ENCODE measurements at places on chromosomes 5 and 9. TPM values are rescaled to one million over a fixed set of nuclear protein-coding genes. Genes with fewer than 3 reads are reported as not detected.

DNA sequence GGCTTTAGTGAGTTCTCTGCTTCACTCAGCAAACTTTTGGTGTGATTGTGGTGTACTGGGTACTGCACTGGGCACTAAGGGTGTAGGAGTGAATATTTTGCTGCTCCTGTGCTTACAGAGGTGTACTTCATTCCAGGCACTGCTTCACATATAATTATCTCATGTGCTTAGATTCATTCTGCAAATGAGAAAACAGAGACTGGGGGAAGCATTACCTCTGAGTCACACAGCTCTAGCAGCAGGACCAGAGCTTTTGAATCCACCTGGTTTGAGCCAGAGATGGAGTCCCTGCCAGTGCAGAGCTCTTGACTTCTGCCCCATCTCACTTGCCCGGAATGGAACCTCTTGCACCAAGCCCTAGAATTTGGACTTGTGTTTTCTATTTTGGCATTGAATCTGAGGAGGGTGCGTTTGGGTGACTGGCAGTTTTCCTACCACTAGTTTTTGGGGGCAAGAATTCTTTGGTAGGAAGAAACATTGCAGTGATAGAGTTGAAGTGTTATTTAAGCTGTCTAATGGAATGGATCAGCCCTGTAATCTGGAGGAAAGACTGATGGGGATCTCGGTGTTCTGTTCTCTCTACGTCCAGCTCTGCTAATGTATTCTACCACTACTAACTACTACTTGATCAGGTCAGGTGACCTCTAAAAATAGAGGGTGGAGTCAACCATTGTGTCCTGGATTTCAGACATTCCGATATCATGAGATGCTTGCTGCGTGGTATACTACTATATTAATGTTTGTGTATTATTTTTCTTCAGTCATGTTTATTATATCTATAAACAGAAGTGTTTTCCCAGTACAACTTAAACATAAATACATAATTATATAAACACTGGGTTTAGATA is 2.5 kb downstream of the ARHGAP26 start:
- DNase-seq, result no peak
- peaks cover 2% of the 10 kb centered on the region for H3K4me1 ChIP-seq
- H3K27me3 ChIP-seq, result peaks cover 7% of the 10 kb centered on the region
- H3K27ac ChIP-seq, result no peak overlapping the region
- no peak overlapping the region for H3K4me3 ChIP-seq

- peak; percentile 68 for DNase-seq
- H3K4me3 ChIP-seq, result peak overlapping the region; percentile 20
- peaks cover 7% of the 10 kb centered on the region for H3K27me3 ChIP-seq
- H3K27ac ChIP-seq, result peak overlapping the region; percentile 68
These were observed 2.5 kb upstream of the NRARP start for GRCh38 chr9:137304383-137305059.

- no peak overlapping the region for H3K27ac ChIP-seq
- H3K27me3 ChIP-seq, result peaks cover 6% of the 10 kb centered on the region
- peaks cover under 1% of the 10 kb centered on the region for H3K36me3 ChIP-seq
These were observed 49.8 kb downstream of the PRRT1B start for GRCh38 chr9:131594906-131595665.

- H3K27ac ChIP-seq, result no peak overlapping the region
- no peak overlapping the region for H3K4me3 ChIP-seq
- no peaks in the 10 kb centered on the region for H3K27me3 ChIP-seq
- H3K36me3 ChIP-seq, result no peaks in the 10 kb centered on the region
- H3K4me1 ChIP-seq, result no peaks in the 10 kb centered on the region
These were observed 441.4 kb downstream of the SH3GL2 start for GRCh38 chr9:18020121-18020745.

The PRUNE2 gene
- 63.8 TPM for total RNA-seq

DNA sequence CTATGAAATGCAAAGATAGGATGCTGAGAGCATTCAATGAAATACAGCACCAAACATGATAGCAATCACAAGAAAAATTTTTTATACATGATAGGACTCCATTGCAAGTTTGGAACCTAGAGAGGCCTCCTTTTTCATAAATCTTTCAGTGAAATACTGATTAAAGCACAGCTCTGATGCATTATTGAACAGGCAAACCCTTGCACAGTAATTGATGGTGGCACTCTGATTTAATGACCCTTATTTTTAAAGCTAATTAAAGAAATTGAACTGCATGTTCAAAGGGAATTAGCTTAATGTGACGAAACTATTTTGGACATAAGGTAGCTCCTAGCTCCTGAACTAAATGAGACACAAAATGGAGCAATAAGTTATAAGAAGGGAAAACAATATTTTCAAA is 44.6 kb downstream of the MPDZ start:
- no peaks in the 10 kb centered on the region for H3K36me3 ChIP-seq
- H3K27ac ChIP-seq, result no peak overlapping the region
- H3K27me3 ChIP-seq, result peaks cover 3% of the 10 kb centered on the region
- no peak overlapping the region for H3K4me3 ChIP-seq
- no peak for DNase-seq
- H3K4me1 ChIP-seq, result peaks cover 5% of the 10 kb centered on the region

- peaks cover 5% of the 10 kb centered on the region for H3K36me3 ChIP-seq
- DNase-seq, result peak; percentile 29
- no peak overlapping the region for H3K4me3 ChIP-seq
- H3K4me1 ChIP-seq, result peaks cover 3% of the 10 kb centered on the region
- H3K27me3 ChIP-seq, result peaks cover 4% of the 10 kb centered on the region
These were observed 14.9 kb downstream of the COL5A1 start for GRCh38 chr9:134656334-134657006.

The TMEM174 gene
- total RNA-seq, result not detected

DNA sequence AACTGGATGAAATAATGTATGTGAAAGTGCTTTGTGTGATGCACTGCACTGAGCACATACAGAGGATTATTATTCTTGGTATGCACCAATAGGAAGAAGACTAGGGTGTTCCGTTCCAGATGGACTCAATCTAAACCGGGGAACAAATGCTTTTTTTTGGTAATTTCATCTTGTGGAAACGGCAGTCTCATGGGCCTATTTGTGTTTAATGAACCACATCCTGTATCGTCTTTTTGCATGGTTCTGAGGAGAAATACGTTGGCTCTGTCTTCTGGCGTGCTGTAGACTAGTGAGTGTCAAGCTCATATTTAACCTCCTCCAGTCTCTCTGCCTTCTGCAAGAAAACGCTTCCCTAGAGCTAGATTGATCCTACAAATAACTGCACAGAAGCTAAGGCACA is 30.0 kb downstream of the TRIM32 start:
- H3K36me3 ChIP-seq, result no peaks in the 10 kb centered on the region
- peaks cover 5% of the 10 kb centered on the region for H3K4me1 ChIP-seq
- no peak overlapping the region for H3K4me3 ChIP-seq

DNA sequence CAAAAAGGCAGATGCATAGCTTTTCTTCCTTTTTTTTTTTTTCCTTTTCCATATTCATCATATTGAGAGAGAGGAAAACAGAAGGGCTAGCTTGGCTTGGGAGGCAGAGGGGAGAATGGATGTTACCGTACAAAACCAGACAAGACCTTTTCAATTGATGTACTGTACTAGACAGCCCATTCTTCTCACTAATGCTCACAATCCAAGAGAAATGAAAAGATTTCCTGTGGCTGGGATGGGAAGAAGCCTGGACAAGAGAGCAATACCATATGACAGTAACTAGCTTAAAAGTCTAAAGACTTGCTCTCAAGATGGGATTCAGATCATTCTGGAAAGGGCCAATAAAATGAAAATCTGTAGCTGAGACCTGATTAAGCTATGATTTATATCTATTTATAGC is 3.4 kb downstream of the CEMIP2 start:
- peak overlapping the region; percentile 84 for H3K4me3 ChIP-seq
- H3K27ac ChIP-seq, result peak overlapping the region; percentile 69
- H3K27me3 ChIP-seq, result peaks cover 9% of the 10 kb centered on the region
- DNase-seq, result no peak
- peaks cover 38% of the 10 kb centered on the region for H3K4me1 ChIP-seq

DNA sequence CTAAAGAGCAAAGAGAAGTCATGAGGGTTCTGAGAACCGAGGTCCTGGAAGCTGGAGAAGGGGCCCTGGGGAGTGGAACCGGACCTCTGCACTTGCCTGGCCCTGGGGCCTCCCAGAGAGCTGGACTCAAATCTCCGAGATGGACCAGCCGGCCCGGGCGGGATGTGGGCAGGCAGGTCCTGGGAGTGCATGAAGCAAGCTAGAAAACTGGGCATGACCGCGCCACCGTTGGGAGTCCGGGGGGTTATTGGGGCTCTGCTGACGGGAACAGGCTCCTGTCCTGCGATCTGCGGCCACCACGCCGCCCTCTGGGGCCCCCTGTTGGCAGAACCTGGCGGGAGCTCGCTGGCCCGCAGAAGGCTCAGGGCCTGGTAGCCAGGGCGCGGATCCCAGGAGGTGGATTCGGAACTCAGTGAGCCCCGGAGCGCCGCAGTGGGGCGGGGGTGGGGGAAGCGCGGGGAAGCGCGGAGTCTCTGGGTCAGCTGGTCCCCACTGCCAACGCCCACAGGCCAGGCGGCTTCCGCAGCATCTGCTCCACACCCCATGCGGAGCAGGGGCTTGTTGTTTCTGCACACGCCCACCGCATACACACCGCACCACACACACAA is 150.6 kb downstream of the ERCC6L2 start:
- H3K4me3 ChIP-seq, result peak overlapping the region; percentile 58
- no peaks in the 10 kb centered on the region for H3K36me3 ChIP-seq
- peaks cover 17% of the 10 kb centered on the region for H3K4me1 ChIP-seq
- H3K27me3 ChIP-seq, result peaks cover 12% of the 10 kb centered on the region
- H3K27ac ChIP-seq, result peak overlapping the region; percentile 6

DNA sequence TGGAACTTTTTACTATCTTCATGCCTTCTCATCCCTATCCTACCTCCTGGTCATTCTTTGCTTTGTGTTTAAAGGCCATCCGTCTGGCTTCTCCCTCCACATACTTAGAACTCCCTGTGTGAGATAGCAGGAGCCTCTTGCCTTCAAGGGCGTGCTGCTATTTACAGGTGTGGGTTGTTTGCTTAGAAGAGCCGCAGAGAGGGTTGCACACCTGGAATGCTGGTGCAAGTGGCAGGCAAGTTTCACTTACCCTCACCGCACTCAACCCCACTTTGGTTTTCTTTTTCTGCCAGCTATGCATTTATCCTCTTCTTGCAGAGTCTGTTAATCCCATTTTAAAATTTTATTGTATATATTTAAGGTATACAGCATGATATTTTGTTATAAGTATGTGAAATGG is 12.6 kb downstream of the SKP2 start:
- no peaks in the 10 kb centered on the region for H3K27me3 ChIP-seq
- DNase-seq, result no peak
- H3K27ac ChIP-seq, result no peak overlapping the region
- H3K36me3 ChIP-seq, result peaks cover 7% of the 10 kb centered on the region
- H3K4me3 ChIP-seq, result no peak overlapping the region
- peaks cover 9% of the 10 kb centered on the region for H3K4me1 ChIP-seq

GRCh38 chr9:3842839-3843238 is 317.0 kb upstream of the RFX3 start:
- H3K27ac ChIP-seq, result no peak overlapping the region
- no peaks in the 10 kb centered on the region for H3K4me1 ChIP-seq
- no peak for DNase-seq
- no peaks in the 10 kb centered on the region for H3K27me3 ChIP-seq
- H3K36me3 ChIP-seq, result no peaks in the 10 kb centered on the region

DNA sequence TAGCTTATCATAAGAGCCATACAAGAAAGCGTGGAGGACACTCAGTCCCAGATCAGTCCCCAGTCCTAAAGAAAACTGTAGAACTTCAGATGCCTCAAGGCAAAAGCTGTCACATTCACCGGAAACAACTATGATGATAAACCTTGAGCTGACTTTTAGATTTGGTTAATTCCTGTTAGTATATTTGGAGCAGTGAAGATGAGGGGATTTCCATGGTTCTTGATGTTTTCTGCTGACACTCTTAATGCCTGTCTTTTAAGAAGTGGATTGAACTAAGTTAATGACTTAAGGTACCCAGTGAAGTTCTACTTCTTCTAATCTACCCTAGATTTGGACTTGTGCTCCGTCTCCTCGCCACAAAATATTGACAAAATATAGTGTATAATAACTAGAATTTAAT is 355.0 kb downstream of the EBF1 start:
- peaks cover 5% of the 10 kb centered on the region for H3K27me3 ChIP-seq
- no peak overlapping the region for H3K27ac ChIP-seq
- peaks cover 21% of the 10 kb centered on the region for H3K4me1 ChIP-seq

DNA sequence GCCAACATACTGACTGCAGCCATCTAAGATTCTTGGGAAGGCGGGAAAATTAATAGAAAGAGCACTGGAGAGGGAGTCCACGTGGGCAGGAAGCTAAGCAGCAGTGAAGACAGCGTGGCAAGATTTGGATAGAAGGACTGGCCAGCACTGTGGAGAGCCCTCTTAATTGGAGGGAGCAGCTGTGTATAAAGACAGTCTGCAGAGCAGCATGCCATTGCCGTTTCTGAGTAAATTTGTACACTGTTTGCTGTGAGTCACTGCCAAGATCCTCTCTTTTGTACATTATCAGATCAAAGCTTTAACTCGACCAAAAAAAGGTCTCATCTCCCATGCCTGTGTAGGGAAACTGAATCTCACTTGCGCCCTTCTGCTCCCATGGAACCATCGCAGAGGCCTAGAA is 45.3 kb downstream of the INSYN2B start:
- H3K4me1 ChIP-seq, result no peaks in the 10 kb centered on the region
- no peak for DNase-seq
- H3K27me3 ChIP-seq, result peaks cover 3% of the 10 kb centered on the region
- no peak overlapping the region for H3K27ac ChIP-seq
- H3K4me3 ChIP-seq, result no peak overlapping the region

GRCh38 chr9:89579741-89580385 is 24.9 kb upstream of the GADD45G start:
- H3K4me3 ChIP-seq, result no peak overlapping the region
- peaks cover 11% of the 10 kb centered on the region for H3K36me3 ChIP-seq
- DNase-seq, result no peak
- H3K4me1 ChIP-seq, result no peaks in the 10 kb centered on the region
- H3K27me3 ChIP-seq, result peaks cover 4% of the 10 kb centered on the region

The F2R gene
- 59.3 TPM for total RNA-seq

DNA sequence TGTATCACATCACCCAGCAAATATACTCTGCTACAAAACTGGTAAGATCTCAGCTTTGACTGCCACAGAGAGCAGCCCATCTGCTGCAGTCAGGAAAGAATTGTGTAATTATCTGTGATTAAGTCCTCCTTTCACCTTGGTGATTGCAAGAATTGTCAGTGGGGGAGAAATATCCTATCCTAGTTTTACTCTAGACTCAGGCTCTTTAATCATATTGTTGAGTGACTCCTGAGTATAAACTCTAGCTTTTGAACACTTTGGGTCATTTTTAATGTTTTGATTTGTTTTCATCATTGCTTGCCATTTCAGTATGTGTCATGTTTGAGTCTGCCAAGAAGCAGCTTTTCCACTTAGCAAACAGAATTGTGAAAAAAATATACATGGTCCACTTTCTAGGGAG is 32.1 kb downstream of the VCAN start:
- no peaks in the 10 kb centered on the region for H3K27me3 ChIP-seq
- H3K27ac ChIP-seq, result no peak overlapping the region
- H3K36me3 ChIP-seq, result peaks cover 27% of the 10 kb centered on the region
- H3K4me3 ChIP-seq, result no peak overlapping the region

The SHB gene
- total RNA-seq, result 31.7 TPM

The ZNF608 gene
- total RNA-seq, result 161 TPM

All from glutamatergic neuron (in vitro differentiated cells).